CMK (cell line): ENCODE measurements at places on chromosomes 2 and 18.

DNA sequence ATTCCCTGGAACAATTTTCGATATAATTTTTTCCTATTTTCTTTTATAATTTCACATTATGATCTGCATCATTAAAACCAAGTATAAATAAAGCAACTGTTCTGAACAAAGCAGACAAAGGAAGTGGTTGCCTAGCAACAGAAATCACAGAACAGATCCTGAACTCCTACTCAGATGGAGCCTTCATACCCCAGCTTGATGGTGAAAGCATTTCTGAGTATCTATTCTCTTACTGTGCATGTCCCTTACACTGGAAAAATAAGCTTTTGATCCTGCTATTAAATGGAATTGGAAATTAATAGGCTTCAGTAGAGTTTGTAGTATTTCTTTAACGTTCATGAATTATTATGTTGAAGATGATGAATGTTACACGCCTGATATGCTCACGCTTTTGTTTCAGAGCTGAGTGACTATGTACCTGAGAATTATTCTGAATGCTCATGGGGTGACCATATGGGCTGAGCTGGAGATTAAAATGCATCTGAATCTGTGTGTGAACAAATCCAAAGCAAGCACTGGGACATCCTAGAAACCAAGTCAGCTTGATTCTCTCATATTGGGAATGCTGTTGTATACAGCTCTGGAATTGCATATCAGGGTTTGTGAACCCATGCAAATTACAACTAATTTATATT, 254.0 kb downstream of the KCNJ3 start:
- DNase-seq = no peak

DNA sequence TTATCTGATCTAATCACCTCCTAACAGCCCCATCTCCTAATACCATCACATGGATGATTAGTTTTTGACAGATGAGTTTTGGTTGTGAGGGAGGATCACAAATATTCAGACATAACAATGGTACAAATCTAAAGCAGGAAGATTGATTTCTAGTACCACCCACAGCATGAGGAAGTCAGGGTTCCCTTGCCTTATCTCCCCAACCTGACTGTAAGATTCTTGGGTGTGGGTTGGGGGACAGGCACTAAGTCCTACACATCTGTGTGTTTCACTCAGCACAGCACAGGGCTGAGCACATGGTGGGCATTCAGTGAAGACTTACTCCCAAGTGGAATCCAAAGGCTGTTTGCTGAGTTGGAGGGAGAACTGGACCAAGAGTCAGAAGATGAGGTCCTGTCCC, 93.8 kb upstream of the CXCR4 start:
- DNase-seq = no peak

- no peak for DNase-seq
These were observed 746.6 kb upstream of the NXPH2 start for GRCh38 chr2:139526781-139527180.

- no peak for DNase-seq
These were observed 94.9 kb downstream of the MBD2 start for GRCh38 chr18:54129448-54130067.

DNA sequence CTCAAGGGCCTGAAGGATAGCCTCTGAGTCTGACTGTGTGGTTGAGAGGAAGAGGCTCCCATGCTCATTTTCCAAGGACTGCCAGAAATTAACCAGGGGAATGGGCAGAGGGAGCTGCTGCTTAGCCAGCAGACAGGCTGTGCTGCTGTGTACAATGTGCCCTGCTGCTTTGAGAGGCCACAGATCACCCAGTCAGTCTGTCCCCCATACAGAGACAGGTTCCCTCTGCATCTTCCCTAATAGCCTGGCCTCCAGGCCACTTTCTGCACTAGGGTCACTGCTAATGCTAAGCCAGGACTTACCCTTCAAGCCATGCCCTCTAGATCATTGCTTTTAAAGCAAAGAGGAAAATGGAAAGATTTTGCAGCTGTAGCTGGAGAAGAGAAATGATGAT, 341.1 kb downstream of the CYRIA start:
- DNase-seq = no peak

- DNase-seq = no peak
These were observed 9.4 kb downstream of the COLEC11 start for GRCh38 chr2:3604207-3604877.

- no peak for DNase-seq
These were observed 125.5 kb downstream of the MC4R start for GRCh38 chr18:60247103-60247502.

DNA sequence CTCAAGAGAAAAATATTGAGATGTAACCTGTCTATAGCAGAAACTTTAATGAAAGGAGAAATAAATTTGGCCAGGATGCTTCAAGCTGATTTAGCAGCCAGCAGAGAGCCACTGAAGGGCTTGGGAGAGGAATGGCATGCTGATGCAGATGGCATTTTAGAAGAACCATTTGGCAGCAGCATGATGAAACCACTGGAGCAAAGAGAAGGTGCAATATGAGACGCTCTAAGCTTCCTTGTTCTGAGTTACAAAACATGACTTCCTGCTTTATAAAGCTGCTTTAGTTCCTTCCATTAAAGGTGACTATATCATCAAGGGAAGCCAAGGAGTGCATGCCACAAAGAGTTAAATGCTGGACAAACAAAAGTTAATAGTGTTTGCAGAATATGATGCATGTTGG, 189.7 kb downstream of the PID1 start:
- DNase-seq = no peak

DNA sequence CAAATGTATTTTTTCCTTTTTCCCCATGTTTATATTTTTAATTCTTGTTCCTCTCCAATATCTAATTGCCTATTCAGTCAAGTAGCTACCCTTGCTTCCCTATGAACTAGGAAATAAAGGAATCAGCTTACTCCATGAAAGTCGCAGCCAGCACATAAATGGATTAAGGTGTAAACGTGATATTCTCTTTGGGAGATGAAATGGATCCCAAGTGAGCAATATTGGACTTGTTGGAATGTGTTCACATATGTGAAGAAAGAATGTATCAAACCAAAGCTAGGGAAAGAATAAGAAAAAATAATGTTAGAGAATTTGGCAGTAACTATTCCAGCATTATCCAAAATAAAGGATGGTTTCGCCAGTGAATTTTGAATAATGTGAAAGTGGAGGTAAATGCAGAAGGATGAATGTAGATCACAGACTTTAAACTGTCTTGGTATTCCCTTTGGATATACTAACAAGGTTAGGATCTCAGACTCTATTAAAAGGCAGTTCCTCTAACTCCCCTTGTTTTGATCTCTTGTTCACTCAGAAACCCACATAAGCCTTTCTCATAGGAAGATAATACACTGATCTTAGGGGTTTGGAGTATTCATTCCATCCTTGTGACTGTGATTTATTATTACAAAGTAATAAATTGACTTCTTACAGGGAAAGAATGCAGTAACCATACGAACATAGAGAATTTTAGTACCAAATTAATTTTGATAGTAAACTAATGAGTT, 208.1 kb downstream of the BABAM2 start:
- no peak for DNase-seq

- no peak for DNase-seq
These were observed 40.7 kb downstream of the CTDP1 start for GRCh38 chr18:79720359-79720733.

- DNase-seq = no peak
These were observed 183.5 kb downstream of the CBLN2 start for GRCh38 chr18:72360634-72361033.

GRCh38 chr2:21431078-21431477, 307.3 kb downstream of the TDRD15 start:
- DNase-seq = no peak

DNA sequence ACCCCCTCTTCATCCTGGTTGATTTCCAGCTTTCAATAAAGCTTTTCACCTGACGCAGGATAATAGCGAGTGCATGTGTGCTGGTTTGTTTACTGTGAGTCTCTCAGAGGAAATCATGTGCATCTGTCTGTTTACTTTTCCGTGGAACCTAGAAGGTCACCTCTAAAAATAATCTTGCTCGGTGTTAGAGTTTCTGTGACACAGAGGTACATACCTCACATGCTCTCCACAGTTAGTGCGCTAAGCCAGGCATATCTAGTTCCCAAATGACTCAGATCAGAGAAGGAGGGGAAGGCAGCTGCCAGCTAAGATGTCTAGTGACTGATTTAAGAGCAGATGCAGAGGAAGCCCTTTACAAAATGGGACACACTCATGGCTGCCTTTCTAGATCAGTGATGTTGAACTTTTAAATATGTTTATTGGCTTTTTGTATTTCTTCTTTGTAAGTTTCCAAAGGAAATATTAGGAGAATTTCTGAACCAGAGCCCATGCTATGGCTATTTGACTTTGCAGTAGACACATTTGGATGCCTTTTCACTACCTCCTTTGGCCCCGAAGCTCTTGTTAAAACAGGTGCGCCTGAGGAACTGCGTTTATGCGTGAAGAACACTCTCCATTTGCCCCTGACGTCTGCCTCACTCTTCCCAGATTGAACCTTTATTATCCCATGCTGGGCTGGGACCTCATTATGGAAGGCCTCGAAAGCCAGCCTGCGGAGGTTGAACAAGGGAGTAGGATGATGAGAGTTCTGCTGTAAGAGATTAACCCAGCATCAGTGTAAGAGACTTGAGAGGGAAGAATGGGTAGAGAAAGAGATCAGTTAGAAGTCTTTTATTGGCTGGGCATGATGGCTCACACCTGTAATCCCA, 145.6 kb downstream of the FAM161A start:
- no peak for DNase-seq

GRCh38 chr2:98404556-98405250, 40.0 kb upstream of the INPP4A start:
- no peak for DNase-seq

DNA sequence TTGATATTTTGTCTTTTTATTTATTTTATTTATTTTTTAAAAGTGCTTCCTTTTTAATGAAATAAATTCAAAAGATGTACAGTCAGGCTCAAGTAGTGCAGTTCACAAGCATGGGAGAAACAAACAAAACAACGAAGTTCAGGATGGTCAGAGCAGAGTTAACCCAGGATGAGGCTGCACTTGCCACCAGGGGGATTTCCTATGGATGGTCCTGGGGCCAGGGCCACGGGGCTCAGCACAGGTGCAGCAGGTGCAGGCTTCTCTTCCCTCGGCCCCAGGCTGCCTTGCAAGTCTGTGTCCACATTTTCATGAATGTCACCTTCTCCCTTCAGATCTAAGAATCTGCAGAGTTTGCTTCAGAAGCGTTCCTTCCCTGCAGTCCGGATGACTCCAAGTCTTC, 76.5 kb downstream of the CDCA7 start:
- DNase-seq = no peak

DNA sequence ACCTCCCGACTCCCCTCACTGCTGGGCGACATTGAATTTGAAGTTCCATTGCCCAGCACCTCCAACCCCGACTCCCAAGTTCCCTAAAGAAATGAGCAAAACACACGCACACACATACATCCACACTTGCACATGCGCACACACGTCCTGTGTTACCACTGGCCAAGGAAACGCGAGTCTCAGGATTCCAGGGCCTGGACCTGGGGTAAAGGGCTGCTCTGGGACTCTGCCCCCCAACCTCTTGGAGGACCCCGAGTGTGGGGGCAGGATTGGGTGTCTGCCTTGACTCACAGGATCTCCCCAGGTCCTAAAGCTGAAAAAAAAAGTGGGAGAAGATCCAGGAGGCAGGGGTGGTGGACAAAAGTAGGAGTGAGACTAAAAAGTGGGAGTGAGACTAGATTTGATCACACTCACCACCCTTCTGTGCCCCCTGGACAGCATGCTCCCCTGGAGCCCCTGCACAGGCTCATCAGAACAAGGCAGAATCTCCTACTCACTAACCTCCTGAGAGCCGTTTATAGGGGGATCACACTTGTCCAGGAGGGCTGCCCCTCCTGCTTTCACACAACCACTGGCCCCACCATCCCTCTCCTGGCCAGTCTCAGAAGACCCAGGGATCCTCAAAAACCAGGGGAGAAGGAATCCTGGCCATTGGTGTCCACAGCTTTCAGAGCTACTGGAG, 202.2 kb downstream of the TNS1 start:
- DNase-seq = no peak

DNA sequence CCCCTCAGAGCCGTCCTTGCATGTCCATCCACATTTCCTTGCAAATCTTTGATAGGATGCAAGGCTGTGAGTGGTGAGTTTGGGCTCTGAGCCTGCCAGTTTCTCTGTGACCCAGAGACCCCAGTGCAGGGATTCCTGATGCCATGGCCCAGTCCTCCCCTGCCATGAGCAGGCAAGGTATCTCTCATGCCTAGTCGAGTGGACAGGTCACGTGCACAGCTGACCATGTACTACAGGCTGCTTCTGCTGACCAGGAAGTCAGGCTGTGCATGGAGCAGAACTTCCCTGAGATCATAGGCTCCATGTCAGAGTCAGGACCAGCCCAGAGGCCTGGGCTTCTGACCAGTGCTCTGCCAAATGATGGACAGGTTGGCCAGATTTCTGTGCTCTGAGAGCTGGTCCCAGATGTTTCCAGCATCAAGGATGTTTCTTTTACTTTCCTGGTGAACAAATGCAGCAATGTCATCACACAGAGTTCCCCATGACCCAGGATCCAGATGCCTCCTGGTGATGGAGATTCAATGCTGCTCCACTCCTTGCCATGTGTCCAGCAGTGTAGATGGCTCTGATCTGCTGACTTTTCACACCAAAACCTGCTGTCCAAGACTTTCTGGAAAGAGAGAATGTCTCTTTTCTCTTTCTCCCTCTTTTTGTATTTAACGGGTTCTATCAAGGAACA, 321.6 kb upstream of the HS6ST1 start:
- no peak for DNase-seq

- DNase-seq = no peak
These were observed 2.8 kb downstream of the TRPM8 start for GRCh38 chr2:233919938-233920337.

DNA sequence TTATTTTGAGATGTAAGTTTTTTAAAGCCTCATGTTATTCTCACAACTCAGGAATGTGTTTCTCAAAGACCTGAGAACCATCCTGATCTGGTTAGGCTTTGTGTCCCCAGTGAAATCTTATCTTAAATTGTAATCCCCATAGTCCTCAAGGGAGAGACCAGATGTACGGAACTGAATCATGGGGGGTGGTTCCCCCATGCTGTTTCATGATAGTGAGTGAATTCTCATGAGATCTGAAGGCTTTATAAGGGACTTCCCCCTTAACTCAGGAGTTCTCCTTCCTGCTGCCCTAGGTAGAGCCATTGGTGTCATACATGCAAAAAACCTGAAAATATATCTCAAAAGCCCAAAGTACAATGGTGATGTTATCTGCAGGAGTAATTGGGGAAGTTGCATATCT, 836.7 kb downstream of the CBLN2 start:
- DNase-seq = no peak

DNA sequence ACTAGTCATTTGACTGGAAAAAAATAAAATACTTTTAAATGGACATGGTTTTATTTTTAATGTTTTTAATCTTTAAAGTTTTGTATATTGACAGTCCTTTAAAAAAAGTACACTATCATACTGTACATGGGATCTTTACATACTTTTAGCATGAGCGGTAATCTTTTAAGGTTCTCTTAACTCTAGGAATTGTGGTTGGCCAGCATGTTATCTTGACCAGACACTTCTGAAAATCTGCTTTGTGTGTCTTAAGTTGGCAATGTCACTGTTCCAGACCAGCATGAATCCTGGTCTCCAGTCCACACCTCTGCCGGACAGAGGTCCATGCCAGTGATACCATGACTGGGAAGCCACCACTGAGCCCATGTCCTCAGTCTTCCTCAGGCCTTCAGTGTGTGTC, 17.7 kb downstream of the ITGB1BP1 start:
- DNase-seq = no peak

GRCh38 chr18:9174302-9174701, 37.7 kb downstream of the ANKRD12 start:
- no peak for DNase-seq

GRCh38 chr2:37443082-37443481, 98.7 kb downstream of the QPCT start:
- DNase-seq = no peak
